WTC11 (cell line): ENCODE measurements at places on chromosomes 1 and 21. TPM values are rescaled to one million over a fixed set of nuclear protein-coding genes. Genes with fewer than 3 reads are reported as not detected.

The CFHR3 gene
- 0.24 to 0.80 TPM (median 0.27 TPM) in 3 replicates for total RNA-seq

GRCh38 chr1:183989078-183989577 lies 48.4 kb downstream of the COLGALT2 start:
- DNase-seq, result no peak

The CAMK1G gene
- 0.28 to 0.96 TPM (median 0.50 TPM) in 3 replicates for total RNA-seq

- DNase-seq, result peak; percentile 91
Measured at GRCh38 chr1:207050480-207051190, 373 bp downstream of the YOD1 start.

- DNase-seq, result no peak
Measured at GRCh38 chr1:26450908-26451307, 18.8 kb downstream of the DHDDS start.

DNA sequence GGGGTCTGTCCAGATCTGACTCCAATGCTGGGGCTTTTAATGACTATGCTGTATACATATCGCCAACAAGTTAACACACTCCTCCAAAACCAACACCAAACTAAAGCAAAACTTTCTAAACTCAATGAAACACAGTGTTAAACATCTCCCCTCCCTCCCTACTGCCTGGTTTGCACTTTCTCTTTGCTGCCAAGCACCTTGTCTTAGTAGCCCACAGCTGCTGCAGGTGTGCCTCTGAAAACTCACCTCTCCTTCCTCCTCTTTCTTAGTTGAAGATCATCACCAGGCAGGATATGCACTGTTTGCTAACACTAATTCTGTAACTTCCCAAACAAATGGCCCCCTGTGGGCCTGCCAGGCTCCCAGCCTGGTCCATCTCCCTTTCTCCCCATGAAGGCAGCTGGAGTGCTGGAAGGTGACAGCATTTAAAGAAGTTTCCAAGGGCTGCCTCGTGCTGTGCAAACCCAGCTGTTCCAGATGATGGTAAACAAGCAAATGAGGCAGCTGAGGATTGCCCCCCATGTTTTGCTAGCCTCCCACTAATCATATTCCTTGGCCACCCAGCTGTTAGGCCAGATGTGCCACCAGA lies 213.7 kb downstream of the ASTN1 start:
- peak; percentile 13 for DNase-seq

The PALMD gene
- total RNA-seq, result 0.07 to 0.09 TPM in 2 of 3 replicates, not detected in the other

The SH3D21 gene
- total RNA-seq, result 22.1 to 29.3 TPM (median 26.9 TPM) in 3 replicates

GRCh38 chr1:16888860-16889816 lies 6.6 kb upstream of the RNU1-2 start:
- peak; percentile 87 for DNase-seq

DNA sequence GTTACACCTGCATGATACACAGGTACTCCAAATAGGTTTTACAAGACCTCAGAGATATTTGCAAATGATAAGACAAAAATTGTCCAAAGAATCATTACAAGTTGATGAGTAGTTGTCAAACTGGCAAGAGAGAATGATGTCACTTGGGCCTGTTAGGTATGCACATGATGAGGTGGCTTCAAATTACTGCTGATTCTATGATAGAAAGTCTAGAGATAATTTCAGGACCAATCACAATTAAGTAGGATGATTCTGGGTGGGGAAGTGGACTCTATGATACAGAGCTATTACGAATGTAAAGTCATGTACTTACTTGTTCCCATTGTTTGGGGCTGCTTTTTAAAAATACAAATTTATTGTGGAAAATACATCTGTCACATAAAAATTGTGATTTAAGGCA lies 5.2 kb upstream of the SPRR1B start:
- DNase-seq, result no peak

The PCP4L1 gene
- 0.92 to 1.2 TPM (median 1.1 TPM) in 3 replicates for total RNA-seq

GRCh38 chr1:215114154-215114933 lies 31.8 kb downstream of the KCNK2 start:
- no peak for DNase-seq

The TNFAIP8L2 gene
- 0.15 TPM in 1 of 3 replicates, not detected in the others for total RNA-seq

DNA sequence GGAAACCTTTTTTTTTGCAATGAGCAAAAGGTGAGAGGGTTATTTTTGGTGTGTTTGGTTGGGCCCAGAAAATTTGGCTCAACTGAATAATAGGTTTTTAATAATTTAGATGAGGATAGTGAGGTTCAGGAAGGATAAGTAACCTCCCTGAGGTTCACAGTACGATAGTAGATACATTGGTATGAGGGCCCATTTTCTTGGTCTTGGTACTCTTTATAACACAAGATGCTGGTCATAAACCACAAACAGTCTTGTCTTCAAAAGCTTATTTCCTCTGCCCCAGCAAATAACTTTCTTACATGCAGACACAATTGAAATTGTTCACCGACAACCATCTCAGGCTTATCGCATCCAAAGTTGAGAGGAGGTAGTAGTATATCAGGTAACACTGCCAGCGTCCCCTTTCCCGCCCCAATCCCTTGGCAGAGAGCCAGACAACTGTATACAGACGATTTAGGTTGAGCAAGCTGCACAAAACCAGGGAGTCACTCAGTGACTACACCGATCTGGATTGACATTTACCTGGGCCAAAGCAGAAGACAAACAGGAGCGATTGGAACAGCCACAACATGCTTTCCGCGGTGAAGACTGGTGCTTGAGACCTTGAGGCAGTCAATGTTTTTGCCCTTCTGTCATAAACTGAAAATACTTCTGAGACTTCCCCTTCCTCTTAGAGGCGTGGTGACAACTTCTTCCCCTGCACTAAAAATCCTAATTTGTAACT lies at the start of gene SLAMF6:
TSS of gene SLAMF6 (minus strand) at position 634 of the 724 bp plus-strand sequence. CDS start at position 571, 63 bp downstream.
- DNase-seq, result no peak

DNA sequence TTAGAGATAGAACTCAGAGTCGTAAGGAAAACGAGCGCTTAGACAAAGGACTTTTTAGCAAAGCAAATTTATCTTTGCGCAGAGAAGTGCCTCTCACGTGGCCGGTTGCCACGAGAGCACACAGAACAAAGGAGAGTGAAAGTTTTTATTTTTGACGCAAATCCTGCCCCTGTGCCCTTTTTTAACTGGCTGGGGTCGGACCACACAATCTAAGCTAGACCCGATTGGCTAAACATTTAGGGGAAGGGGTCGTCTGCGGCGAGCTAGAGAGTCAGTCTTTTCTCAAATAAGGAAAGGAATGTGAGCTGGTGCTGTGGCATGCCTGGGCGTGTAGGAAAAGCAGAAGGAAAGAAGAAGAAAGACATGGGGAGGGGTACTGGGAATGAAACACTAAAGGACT lies 2.4 kb downstream of the KRTAP10-2 start:
- no peak for DNase-seq
